Amygdala (tissue), 56 donors: ENCODE measurements at places on chromosomes 12 and 14.

DNA sequence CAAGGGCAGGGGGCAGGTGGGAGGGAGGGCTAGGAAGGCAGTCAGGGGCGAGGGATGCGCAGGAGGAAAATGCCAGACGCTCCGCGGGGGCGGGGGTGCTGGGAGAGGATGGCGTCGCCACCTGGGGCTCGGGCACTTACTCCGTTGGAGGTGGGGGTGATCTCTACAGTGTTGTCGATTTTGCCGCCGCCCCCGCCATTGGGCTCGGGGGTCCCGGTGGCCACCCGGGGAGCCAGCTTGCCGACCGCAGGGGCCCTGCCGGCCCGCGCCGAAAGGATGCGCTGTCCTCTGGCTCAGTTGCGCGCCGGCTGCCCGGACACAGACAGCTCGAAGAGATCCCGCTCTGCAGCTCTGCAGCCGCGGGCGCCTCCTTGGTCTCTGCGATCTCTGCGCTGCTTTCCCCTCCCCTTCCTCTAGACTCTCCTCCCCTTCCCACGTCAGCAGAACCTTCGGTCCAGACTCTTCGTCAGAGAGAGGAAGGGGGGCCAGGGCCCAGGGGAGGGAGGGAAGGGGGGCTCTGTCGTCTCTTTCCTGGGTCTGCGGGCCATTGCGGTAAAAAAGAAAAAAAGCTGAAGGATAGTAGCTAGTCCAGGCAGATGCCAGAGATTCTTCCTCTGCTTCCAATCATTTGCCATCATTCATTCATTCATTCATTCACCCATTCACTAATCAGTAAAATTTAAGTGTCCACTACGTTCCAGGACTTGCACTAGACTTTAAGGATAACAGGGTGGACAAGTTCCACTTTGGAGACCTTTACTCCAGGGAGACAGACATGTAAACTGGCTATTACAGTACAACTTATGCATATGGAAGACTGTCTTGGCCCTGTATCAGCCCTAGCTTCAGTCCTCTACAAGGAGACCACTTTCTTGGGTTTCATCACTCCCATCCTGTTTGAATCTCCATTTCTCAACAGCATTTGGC is at the start of gene SLC22A17:
Gene SLC22A17, minus strand, starts transcription at position 382 of the 927 bp plus-strand sequence.
- DNase-seq, result peak; percentile 95

DNA sequence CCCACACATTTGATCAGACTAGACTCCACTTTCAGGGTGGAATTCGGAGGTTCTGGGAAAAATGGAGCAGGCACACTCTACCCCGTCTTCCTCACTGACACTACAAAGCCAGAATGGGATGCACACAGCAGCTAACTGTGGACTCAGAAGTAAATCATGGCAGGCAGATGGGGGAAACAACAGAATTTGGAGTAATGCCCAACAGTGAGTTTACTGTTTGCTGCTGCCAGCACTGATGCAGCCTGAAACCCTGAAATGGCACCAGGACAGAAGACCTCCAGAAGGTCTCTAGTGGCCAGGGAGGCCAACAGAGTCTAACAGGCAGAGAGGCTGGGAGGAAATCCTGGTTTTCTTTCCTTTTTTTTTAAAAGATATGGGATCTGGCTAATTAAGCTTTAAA is 24.6 kb downstream of the KCTD10 start:
- DNase-seq, result no peak

- no peak for DNase-seq
Observed at GRCh38 chr14:33556382-33557121, 394.3 kb downstream of the EGLN3 start.

- DNase-seq, result no peak
Observed at GRCh38 chr12:45768194-45768593, 38.7 kb downstream of the ARID2 start.

DNA sequence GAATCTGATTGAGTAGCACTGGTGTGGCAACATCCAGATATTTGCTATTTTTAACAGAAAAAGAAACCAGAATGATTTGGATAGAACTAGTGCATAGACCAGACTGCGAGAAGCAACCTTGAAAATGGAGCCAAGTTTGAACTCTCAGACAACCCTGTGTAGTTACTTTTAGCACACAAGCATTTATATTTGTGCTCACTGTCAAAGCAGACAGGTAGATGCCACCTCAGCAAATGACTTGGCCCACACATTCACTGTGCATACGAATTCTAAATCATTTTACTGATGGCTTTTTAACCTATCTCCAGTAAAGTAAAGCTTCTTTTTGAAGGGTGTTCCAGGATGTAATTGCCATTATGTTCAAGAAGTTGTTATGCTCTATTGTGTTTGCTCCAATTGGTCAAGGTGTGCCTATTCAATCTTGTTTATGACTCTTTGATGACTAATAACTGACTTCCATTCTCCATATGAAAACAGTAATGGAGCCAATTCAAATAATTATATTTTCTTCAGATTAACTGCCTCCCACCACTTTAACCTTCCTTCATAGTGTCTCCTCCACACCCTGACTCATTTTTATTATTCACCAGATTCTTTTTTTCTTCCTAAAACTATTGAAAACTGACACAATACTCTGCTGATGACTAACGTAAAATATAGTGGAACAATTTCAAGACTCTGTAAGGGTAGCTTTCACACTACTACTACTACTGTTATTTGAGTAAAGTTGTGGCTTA is 138.5 kb downstream of the CCER1 start:
- no peak for DNase-seq

DNA sequence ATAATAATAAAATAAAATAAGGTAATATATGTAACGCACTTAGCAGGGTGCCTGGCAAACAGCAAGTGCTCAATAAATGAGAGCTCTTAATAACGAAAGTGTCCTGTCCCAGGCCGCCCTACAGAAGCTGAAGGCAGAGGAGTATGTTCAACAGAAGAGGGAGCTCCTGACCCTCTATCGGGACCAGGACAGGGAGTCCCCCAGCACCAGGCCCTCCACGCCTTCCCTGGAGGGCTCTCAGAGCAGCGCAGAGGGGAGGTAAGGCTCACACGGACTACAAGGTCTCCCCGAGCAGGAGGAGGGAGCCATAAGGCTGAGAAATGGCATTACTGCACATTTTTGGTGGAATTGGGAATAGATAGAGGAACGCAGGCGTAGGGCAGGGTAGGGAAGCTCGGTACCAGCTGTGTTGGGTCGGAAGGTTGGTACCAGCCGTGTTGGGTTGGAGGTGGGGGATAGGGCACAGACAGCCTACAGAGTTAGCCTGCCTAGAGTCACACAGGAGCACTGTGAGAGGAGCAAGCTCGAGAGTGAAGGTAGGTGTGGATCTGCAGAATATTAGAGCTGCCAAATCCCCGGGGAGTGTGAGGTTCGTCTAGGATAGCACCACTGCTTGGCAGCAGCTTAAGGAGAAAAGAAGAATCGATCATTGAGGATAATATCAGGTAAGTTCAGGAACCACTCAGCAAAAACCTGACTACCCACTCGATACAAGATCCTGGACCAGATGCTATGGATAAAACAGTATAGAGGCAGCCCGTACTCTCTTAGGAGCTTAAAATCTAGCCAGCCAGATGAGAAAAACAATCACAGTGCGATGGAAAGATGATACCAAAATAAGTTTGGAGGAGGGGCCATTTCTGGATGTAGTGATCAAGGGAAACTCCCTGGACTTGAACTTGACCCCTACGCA is 15.3 kb downstream of the TNFRSF1A start:
- DNase-seq, result no peak

DNA sequence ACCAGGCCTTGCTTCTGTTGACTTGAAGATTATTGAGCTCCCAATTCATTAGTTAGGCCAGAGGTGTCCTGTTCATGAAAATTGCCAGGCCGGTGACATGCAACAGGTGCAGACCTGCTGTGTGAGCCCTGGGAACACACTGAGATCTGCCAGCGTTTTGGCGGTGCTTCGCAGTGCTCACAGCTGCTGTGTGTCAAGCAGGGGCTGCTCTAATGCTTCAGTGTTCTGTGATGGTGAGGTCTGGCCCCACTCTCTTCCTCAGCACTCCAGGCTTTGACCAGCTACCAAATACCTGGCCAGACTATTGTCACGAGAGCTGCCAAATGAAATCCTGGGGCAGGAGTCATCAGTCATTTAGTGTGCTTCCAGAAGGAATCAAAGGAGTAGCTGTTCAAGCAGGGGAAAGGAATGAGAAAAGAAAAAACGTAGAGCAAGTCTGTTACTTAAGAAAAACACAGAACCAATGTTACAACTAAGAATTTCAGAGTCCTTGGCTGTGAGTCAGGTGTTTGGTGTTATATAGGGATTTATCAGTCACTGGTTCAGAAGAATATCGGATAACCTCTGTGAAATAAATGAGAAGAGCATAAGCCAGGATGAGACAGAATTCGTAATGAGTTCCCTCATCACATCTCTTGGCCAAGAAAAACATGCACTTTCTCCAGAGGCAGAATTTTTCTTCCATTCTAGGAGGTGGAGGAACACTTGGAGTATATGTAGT is 150.8 kb downstream of the FBXL14 start:
- no peak for DNase-seq

- DNase-seq, result no peak
Observed at GRCh38 chr12:30546121-30546520, 149.5 kb downstream of the IPO8 start.

DNA sequence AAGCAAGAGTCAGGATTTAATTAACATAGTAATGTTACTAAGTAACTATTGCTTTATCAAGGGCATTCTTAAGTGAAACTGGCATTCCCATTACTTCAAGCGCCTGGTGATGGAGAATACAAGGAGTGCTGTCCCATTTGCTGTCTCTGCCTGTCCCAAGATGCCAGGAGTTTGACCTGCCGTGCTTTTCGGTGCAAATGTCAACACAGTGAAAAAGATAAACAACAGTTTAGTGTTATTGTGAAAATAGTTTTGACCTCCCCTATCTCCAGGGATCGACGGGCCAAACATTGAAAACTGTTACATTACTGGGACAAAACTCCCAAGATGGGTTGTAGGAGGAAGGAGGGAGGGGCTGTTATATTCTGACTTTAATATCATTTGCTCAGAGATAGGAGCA is 74.8 kb downstream of the TTC9 start:
- no peak for DNase-seq

DNA sequence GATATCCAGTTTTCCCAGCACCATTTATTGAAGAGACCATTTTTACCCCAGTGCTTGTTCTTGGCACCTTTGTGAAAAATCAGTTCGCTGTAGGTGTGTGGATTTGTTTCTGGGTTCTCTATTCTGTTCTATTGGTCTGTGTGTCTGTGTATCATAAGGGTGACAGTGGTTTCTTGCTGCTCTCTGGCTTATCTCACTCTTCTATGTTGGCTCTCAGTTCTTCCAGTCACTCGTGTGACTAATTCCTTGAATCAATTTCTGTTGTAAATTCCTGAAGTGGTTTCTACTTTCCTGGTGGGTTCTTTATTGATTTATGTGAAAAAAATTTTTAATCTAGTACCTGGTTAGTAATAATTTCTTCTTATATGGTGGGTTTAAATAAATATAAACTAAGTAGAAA is 58.3 kb downstream of the OTOGL start:
- DNase-seq, result no peak

DNA sequence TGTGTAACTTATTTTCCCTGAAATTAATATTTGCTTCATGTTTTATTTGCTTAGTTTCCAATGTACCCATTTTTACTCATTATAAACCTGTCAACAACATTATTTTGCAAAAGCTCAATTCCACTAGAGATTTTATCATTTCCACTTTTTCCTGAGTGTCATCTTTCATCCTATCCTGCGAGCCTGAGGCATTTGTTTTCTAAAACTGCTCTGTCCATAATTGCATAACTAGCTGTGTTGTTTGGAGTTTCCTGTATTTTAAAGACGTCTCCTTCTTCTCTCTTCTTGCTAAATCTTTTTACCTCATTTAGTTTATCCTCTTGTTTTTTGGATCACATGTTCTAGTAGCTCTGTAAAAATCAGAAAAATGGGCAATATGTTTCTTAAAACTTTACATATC is 332.7 kb upstream of the NOVA1 start:
- no peak for DNase-seq

DNA sequence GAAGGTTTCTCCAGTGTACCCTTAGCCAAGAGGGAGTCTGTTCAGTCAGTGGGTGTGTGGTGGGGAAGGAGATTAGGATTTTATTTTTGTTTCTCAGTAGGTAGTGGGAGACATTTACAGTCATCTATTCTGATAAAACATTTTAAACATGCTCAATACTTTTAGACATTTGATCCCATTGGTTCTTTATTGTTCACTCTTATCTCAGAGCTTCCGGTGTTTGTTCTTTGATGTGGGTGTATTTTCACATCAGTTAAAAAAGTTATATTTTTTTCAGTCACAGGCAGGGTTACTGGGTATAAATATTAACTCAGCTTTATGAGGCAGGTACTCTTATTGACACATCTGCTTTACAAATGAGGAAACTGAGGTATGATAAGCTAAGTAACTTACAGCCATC is 43.3 kb upstream of the LRRK2 start:
- no peak for DNase-seq

GRCh38 chr12:64180951-64181350 is 41.1 kb downstream of the KICS2 start:
- no peak for DNase-seq

DNA sequence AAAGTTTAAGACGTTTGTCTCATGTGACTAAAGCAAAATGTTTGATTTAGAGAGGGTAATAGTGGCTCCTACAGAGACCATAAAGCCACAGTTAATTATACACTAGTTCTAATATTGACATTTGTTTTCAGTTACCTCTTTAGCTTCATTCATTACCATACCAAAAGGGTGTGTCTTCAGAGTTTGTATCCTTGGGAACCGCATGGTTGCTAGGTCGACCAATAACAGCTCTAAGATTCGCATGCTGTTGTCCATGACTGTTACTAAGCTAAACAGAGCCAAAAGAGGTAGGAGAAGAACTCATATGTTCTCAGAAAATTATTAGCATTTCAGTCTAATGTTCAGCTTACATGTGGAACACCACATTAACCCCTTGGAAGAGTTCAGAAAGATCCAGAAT is 36.2 kb upstream of the ETNK1 start:
- no peak for DNase-seq

GRCh38 chr12:13436182-13436581 is 239.7 kb downstream of the EMP1 start:
- DNase-seq, result no peak

DNA sequence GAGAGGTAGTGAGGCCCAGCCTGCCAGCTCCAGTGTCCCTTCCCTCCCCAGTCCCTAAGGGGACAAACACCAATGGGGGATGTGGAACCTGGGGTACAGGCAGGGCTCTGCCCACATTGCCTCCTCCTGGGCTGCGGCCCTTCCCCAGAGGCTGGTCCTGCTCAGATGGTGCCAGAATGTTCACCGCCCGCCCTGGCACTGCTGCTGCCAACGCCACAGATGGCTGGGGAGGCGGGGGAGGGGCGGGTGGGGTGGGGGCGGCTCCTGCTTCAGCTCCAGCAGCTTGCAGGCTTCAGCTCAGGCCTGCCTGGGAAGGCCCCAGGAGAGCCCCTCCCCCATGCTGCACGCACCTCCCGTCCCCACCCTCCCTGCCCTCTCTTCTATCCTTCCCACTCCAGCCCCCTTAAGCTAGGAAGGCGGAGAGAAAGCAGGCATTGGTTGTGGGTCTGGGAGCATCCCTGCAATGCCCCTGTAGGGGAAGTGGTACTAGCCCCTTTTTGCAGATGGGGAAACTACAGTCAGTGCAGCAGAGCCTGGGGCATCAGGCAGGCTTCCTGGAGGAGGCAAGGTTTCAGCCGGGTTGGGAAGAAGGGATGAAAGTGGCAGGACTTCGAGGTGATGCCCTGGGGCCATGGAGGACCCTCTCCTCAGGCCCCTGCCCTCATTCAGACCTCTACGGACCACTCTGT is 2.0 kb upstream of the BEGAIN start:
- no peak for DNase-seq
